ENCODE measurements at places on chromosomes 6 and 20.

DNA sequence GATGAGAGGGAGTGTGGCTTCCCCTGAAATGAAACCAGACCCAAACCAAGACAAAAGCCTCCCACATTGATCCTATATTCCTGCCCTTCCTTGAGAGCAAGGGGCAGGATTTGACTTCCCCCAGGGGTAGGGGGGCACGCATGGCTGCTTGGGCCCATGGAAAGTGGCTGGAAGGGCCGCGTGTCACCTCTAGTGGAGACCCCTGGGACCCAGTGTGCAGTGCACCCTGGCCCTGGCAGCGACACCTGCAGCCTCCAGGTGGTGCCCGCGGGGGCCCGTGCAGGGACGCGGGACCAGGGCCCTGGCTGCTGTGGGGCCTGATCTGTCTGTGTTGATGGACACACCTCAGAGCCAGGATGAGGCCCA, 18.0 kb upstream of the SLCO4A1 start:
- DNase-seq, result no peak

DNA sequence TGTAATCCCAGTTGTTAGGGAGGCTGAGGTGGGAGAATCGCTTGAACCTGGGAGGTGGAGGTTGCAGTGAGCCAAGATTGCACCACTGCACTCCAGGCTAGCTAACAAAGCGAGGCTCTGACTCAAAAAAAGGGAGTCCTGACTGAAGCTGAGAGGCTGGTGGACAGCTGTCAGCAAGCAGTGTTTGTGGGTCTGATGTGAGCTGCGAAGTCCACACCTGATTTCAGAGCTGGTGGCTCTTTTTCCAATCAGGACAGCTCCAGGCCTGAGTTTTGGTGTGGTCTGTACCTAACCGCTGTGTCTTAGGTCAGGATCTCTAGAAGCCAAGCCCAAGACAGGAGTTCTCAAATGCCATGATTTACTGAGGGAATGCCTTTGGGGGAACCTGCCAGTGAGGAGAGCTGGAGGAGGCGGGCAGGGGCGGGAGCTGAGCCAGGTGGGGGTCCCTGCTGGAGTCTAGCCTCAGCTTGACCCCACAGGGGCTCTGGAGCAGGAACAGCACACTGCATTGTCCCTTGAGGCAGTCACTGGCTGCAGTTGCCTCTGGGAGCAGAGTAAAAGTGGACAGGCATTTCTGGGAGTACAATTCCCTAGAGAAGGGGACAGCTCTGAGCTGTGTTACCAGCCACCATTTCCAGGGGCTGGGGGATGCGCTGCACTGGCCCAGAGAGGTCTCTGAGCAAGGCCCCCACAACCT, 5.0 kb downstream of the GFRA4 start:
- DNase-seq, result no peak

- DNase-seq, result peak; percentile 12
Measured at GRCh38 chr6:124795643-124796463, 166.4 kb upstream of the RNF217 start.

DNA sequence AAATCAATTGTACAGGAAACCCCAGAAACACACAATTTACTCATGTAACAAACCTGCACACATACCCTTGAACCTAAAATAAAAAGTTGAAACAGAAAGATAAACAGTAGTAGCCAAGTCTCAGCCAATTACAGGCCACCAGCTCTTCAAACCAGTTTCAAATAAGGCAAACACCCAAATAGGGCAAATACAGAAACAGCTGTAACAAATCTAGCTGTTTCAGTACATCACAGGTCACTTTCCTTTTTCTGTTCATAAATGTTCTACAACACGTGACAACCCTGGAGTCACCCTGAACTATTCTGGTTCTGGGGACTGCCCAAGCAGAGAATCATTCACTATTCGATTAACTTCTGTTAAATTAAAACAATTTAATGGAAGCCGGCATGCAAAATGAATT, 329.0 kb downstream of the GJA1 start:
- no peak for DNase-seq

DNA sequence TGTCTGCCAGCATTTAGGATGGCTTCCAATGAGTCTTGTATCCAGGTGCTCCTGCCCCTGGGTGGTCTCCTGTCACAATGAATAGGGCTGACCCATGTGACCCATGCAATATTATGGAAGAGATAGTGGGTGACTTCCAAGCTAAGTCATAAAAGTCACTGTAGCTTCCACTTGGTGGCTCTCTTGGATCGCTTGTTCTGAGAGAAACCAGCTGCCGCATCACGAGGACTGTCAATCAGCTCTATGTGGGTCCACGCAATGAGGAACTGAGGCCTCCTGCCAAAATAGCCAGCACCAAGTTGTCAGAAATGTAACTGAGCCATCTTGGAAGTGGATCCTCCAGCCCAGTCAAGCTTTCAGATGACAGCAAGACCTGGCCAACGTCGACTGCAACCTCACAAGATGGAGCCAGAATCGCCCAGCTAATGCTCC, 14.9 kb upstream of the MATN4 start:
- no peak for DNase-seq

All from AG08395 (cell line).